ENCODE measurements at places on chromosomes 7 and 10. TPM values are rescaled to one million over a fixed set of nuclear protein-coding genes. Genes with fewer than 3 reads are reported as not detected.

DNA sequence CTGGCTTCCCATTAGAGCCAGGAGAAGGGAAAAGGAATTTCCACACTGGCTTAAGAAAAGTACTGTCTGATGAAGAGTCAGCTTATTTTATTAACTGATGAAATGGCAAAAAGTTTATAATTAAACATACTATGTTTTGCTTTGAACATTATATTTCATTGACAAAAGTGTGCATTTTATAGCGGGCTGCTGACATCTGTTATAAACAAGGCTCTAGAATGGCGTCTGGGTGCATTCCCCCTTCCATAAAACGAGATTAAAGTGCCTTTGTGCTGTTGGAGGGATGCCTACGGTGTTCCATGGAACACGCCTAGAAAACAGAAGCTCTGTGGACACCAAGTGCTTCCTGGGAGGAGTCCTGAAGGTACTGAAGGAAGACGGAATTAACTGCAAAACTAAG, 220.2 kb downstream of the SNX10 start:
- DNase-seq = no peak

DNA sequence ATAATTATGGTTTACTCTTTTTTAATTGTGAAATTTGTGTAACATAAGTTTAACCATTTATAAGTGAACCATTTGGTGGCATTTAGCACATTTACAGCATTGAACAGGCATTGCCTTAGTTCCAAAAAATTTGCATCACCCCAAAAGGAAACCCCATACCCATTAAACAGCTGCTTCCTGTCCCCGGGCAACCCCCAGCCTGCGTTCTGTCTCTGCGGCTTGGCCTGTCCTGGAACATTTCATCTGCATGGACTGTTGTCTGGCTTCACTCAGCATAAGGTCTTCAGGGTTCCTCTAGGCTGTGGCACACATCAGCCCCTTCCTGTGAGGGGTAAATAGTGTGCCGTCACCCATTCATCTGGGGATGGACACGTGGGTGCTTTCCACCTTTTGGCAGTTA, 6.9 kb downstream of the RET start:
- DNase-seq = no peak

GRCh38 chr10:31803606-31804351, 124.9 kb downstream of the ARHGAP12 start:
- DNase-seq = no peak

GRCh38 chr7:2162959-2163358, 69.8 kb downstream of the MAD1L1 start:
- DNase-seq = no peak

DNA sequence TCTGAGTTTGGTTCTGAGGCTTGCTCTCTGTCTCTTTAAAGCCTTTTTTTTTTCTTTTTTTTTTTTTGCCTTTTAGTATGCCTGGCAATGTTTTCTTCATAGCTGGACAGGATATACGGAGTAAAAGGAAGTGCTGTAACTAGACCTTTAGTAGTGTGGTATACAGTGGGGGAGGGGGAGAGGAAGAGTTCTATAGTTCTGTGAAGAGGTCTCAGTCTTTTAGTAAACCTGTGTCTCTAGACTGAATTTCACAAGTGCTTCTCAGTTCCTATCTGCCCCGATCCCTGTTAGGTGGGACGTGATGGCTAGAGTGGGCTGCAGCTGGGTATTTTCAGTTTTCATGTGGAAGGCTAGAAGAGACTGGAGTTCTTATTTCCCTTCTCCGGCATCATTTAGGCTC, 3.1 kb upstream of the ABCC2 start:
- DNase-seq = no peak

DNA sequence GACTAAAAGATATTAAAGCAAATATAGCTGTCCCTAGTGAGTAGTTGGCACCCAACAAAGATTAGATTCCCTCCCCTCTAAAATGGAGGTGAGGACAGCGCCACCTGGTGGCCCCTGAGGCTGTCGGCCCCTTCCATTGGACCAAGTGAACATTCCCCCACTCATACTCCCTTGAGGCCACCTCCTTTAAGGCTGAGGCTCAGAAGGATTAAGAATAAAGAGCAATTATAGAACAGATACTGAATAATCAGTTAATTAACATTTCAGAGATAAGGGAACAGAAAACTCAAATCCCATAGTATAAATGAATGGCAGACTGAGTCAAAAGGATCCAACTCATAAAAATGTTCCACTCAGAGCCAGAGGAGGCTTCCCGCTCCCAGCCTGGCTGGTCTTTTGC, 130.4 kb upstream of the GHITM start:
- no peak for DNase-seq

DNA sequence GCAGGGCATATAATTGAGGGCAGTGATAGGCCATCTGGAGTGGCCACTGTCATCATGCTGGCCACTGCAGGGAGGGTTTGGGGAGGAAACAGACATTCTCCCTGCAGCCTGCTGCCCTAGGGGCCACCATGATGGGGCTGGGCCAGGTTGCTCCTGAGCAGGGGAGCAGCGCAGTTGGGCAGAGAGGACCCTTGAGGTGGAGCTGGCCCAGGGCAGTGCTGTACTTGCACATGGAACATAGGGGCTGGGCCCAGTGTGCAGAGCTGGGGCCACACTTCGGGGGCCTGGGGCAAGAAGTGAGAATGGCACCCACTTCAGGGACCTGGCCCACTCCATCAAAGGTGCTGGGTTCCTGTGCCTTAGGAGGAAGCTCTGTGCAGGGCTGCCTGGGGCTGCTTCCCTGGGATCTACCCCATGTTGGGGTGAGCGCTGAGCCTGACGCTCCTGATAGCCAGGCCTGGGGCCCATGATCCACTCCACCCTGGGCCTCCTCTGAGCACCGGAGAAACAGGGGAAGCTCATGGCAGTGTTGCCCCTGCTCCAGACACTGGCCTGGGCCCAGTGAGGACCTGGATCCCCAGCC, 21.3 kb upstream of the NUB1 start:
- no peak for DNase-seq

DNA sequence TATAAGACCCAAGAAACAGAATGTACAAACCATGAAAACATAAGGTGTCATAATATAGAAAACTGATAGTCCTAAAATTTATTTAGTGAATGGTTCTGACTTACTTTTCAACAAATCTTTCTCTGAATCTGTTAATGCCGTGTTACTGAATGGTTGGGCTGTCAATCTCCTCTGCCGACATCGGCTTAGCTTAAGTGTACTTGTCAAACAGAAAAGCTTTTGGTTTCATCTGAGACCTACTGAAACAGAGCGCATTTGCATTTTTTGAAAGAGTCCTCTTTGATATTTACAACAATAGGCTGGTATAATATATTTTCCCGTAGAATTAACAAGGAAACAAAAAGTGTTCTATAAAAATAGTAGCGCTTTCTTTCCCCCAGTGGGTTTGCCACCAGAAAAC, 120.9 kb upstream of the ZNF804B start:
- DNase-seq = no peak

DNA sequence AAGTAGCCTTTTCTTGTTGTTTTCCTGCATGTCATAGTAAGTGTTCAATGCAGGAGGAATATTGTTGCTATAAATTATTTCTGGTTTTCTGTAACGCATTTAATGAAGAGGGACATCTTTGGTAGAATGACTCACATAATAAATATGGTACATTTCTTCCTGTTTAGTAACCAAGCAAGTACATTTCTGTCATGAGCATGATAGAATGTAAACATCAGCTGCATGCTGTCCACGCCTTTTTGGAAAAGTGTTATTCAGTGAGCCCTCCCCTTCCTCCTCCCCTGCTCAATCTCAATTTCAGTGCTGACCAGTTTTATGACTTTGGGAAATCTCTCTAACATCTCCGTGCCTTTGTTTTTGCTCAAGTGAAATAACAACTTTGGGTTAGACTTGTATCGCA, 664.0 kb downstream of the XPNPEP1 start:
- DNase-seq = no peak

DNA sequence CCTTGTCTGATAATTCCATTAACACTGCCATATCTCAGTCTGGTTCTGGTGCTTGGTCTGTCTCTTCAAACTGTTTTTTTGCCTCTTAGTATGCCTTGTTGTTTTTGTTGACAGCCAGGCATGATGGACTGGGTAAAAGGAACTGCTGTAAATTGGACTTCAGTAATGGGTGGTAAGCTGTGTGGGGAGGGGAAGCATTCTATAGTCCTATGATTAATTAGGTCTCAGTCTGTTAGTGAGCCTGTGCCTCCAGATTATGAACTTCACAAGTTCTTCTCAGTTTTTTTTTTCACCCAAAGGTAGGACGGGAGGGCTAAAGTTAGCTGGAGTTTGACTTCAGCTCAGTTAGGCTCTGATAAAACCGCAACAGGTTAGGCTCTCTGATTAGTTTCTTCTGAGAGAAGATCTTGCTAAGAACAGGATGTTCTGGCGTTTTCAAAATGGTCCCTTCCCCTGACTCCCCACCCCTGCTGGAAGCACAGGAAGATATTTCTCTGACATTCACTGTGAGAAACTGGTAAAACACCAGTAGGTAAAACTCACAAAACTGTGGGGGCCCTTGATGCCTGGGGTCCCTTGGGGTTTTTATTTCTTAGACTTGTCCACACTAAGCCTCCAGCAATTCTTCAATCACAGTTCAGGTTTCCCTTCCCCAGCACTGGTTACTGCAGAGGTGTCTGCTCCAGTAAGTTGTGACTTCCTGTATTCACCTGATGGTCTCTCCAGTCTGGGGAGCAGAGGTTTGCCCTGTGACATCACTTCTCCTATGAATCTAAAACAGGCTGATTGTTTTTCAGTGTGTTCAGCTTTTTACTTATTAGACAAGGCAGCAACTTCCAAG, 43.3 kb upstream of the CCDC71L start:
- no peak for DNase-seq

DNA sequence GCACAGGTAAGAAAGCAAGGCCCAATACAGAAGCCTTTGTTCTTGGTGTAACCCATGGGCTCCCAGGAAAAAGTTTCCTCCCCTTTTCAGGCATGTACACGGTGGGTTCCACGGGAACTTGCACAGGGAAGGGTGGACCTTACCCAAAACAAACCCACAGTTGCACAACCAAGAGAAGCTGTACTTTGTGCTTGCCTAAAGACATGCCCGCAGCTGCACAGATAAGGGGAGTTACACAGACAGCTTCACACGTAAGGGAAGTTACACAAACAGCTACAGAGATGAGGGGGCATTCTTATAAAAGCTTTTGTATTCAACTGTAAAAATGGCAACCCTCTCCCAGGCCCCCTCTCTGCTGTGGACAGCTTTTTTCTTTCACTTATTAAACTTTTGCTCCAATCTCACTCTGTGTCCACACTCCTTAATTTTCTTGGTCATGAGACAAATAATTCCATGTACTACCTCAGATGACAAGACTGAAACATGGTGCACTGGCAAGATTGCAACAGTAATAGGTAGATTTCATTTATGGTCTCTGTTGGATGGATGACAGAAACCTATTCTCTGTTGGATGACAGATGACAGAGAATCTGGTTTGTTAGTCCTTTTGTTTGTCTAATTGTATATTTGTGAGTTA, 72.9 kb downstream of the ATE1 start:
- no peak for DNase-seq

CYP26C1 gene
- total RNA-seq = 0.16 TPM

EIF5AL1 gene
- 0.15 TPM for total RNA-seq

NPC1L1 gene
- 0.33 TPM for total RNA-seq

SPDYE2B gene
- not detected for total RNA-seq

JAKMIP3 gene
- total RNA-seq = 1.3 TPM

WEE2 gene
- total RNA-seq = not detected
